Cardiac septum (tissue), 1 donor: ENCODE measurements at places on chromosomes 16 and 17. TPM values are rescaled to one million over a fixed set of nuclear protein-coding genes. Genes with fewer than 3 reads are reported as not detected.

The HASPIN gene
- 0.30 TPM for total RNA-seq

The TPSB2 gene
- 5.5 TPM for total RNA-seq

The IRF8 gene
- 1.6 TPM for total RNA-seq

The SOCS1 gene
- 1.7 TPM for total RNA-seq

The TEKT5 gene
- total RNA-seq: 0.22 TPM

The HNF1B gene
- not detected for total RNA-seq

The HS3ST3B1 gene
- total RNA-seq: 2.6 TPM

The SLX4 gene
- 2.7 TPM for total RNA-seq

The CCL16 gene
- not detected for total RNA-seq

The MSRB1 gene
- 39.2 TPM for total RNA-seq

The KRT16 gene
- not detected for total RNA-seq

The SAMD14 gene
- total RNA-seq: 4.4 TPM

The KARS1 gene
- total RNA-seq: 89.3 TPM

The SHCBP1 gene
- total RNA-seq: 0.54 TPM

The TM4SF5 gene
- total RNA-seq: not detected

The KRT33B gene
- not detected for total RNA-seq

The HS3ST2 gene
- 0.22 TPM for total RNA-seq
